Stimulated activated CD4-positive, alpha-beta T cell treated with anti-CD3 and anti-CD28 coated beads, Interleukin-15, amount 100 ng/mL, for 1 hour (primary cell): ENCODE measurements at places on chromosomes 13 and 19.

DNA sequence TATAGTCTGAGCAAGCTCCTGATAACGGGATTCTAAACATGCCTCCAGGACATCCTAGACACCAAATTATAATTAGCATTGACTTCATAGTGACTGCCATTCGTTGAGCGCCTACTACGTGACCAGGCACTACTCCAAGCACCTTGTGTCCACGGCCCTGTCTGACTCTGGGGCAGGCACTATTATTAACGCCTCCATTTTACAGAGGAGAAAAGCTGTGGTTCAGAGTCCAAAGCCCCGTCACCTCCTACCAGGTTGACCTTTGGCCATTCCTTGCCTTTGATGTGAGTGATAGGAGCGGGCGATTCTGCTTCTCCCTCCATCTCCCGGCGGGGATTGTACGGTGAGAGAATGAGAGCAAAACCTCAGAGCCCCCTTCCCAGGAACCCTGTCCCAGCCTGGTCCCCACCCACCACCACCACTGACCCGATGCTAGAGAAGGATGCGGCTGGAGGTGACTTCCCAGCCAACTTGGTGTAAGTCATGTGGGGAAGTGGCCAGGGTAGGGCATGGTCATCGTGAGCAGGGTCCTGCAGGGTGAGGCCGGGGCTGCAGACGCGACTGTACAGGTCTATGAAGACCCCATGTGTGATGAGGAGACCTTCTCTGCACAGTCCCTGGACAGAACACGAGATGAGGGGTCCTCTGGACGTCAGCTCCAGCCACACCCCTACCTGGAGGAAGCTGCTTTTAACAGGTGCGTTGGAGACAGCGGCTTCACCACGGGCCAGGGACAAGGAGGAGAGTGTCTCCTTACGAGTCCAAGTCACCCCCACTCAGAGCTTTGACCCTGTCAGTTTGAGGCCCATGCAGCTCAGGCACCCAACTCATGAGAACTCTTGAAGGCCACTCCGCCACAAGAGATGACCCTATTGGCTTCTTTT lies at the start of gene IGSF23:
IGSF23 (plus strand) TSS at position 269 of the 884 bp plus-strand sequence; CDS start at position 352, 83 bp downstream.
- no peak for DNase-seq

DNA sequence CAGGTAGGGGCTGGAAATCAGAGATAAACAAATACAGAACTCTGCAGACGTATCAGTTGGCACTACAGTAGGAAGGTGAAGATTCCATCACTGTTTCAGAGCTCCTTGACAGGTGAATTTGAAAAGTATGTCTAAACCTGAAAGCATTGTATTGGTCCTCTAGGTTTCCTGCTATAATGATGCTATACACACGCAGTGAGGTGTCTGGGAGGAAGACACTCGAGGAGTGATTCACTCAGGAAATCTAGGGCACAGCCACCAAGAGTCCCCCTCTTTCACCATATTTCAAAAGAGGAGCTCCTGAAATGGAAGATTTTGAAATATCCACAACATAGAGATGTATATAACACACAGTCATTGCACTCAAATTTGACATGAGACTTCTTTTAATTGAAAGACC lies 331.0 kb upstream of the DACH1 start:
- DNase-seq = no peak

DNA sequence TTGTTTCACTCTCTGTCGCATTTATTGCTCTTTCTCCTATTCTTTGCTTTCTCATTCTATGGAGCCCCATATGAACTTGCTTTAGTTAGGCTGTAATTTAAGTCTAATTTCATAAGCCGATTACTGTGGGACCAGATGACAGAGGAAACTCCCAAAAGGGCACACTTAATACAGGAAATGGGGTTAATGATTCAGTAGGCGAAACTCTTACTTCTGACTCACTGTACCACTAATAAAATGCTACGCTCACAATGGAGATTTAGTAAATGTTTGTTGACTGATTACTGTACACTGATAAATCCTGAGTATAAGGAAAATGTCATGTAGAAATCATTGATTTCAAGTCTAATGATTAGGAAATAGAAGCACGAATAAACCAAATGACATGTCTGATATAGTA lies 276.4 kb downstream of the KLF5 start:
- no peak for DNase-seq

DNA sequence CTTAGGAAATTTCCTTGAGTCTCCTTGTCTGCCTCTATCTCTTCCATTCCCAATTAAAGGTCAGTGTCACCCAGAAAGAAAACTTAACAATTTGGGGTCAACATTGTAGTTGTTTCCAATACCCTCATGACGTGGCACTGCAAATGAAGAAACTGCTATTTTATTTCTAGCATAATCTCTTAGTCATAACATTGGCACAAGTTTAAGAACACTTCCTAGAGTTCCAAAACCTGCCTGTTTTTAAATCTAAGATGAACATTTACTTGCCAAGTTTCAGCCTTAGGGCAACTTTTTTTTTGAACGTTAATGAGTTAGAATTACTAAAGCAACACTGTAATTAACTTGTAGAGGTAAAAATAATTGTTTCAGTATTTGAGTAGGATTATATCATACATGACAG lies 108.0 kb downstream of the LMO7 start:
- DNase-seq = no peak

DNA sequence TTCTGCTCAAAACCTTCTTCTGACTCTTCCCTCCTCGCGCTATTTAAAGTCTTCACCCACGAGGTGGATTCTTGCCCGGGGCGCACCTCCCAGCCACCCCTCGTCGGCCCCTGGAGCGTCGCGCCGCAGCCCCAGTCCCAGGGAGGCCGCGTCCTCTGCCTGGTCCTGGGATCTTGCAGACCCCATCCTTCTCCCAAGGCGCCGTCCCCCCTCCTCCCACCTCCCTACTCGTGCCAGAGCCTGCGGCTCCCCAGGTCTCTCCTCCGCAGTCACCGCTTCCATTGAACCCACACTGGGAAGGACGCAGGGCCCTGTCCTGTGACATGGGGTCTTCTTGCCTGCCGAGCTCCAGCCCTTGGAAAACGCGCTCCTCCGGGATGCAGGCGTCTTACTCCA lies 486 bp downstream of the ZNF808 start:
- DNase-seq = no peak

GRCh38 chr13:31175847-31176532 lies 14.3 kb upstream of the HSPH1 start:
- DNase-seq = no peak

DNA sequence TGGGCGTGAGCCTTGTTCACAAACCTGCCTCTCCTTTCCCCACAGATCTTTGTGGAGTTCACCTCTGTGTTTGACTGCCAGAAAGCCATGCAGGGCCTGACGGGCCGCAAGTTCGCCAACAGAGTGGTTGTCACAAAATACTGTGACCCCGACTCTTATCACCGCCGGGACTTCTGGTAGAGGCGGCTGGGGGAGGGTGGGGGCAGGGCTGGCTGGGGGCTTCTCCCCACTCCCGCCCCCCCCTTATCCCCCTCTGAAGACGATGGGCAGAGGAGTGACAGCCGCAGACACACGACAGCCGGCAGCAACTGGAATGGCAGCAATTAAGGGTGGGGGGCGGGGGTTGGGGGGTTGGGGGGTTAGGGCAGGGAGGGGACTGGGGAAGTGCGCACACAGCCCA lies 1.1 kb upstream of the EPN1 start:
- no peak for DNase-seq

DNA sequence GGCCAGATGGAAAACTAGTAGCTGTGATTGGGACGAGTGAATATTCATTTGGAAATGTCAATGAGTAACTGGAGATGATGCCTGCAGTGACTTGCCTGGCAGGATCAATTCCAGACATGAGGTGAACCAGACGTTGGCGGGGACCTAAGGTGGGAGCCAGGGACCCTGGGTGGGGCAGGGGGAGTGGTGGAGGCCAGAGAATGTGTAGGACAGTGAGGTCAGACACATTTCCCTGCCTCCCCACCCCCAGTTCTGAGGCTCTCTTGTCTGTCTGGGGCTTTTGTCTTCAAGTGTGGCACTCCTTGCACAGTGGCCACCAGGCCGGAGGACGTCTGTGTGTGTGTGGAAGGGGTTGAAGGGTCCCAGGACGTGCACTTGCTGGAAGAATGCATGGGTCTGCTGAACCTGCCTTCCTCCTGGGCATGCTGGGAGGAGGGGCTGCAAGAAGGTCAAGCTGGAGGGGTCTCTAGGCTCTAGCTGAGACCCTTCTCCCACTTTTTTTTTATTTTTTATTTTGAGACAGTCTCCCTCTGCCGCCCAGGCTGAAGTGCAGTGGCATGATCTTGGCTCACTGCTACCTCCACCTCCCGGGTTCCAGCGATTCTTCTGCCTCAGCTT lies 51.6 kb downstream of the CHST8 start:
- no peak for DNase-seq

- DNase-seq = no peak
Measured at GRCh38 chr13:42812316-42812715, 30.9 kb downstream of the FAM216B start.

GRCh38 chr19:44050740-44051649 lies 841 bp upstream of the ZNF223 start:
- DNase-seq = peak; percentile 10

GRCh38 chr19:8115805-8116396 lies 33.5 kb downstream of the FBN3 start:
- DNase-seq = no peak

DNA sequence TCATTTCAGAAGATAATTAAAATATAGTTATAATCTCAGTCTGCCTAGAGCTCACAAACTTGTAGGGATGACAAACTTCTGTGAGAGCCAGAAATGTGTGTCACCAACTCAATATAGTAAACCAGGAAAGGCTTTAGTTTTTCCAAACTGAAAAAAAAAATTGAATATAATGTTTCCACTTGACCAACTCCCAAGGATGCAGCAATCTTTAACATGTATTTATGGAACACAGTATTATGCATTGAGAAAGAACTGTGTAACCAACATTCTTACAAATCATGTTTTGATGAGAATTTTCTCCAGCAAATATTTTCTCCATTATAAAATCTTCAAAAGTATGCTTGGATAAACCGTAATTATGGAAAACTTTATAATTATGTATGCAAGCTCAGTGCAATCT lies 50.1 kb upstream of the KLF12 start:
- DNase-seq = no peak

DNA sequence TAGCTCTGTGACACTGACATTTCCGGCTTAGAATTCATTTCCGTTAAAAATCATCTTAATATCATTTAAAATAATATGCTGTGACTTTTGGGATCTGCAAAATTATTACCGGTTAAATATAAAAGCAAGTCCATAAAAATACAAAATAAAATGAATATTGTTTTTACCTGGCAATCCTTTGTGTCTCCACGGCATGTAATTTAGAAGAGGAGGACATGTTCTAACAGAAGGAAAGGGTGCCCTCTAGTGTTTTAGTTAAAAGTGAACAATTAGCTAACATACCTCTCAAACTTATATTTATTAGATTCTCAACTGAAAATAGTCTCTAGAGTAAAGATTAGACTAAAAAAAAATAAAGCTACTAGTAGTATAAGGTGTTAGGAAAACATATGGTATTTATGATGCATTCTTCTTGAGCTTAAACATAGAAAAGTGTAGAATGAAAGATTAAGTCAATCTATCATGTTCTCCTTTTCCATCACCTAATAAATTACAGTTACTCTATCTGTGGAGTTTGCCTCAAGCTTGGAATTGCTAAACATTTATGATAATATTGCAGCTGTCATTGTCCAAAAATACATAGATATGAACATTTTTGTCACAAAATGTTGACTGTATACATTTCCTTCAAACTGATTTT lies 676.7 kb upstream of the SPRY2 start:
- DNase-seq = no peak

DNA sequence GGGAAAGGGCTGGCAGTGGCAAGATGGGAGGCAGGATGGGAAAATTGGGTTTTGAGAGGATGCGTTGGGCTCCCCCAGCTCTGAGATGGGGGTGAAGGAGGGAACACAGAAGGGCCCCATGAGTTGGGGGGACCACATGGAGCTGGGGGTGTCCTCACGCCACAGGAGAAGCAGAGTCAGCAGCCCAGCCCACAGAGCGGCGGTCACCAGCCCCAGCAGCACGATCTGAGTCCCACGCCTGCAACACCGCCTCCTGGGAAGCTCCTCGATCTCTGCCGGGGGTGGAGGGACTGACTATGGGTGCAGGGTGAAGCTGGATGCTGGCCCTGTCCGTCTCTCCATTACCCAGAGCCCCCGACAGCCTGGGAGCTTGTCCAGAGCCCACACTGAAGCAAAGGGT lies 3.3 kb downstream of the FCER2 start:
- DNase-seq = no peak

DNA sequence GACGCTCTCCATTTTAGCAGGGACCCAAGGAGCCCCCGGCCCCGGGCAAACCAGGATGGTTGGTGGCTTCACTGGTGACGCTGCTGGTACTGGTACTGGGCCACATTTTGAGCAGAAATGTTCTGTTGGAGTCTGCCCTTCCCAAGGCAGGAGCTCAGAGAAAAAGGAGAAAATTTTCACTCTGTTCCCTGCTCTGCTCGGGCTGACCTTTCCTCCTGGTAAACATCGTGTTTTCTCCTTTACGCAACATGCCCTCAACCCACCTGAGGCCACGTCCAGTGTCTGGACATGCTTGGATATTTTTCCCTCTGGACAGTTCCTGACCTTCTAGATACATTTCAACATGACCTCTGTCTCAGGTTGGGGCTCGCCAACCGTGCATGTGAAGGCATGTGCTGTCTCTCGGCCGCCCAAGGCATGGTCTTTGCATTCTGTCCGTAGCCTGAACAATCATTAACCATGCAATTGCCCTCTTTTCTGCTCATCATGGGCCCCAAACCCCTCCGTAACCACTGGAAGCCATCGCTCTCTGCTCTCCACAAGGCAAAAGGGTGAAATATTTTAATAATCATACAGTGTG lies 115.2 kb upstream of the PEG3 start:
- DNase-seq = no peak

DNA sequence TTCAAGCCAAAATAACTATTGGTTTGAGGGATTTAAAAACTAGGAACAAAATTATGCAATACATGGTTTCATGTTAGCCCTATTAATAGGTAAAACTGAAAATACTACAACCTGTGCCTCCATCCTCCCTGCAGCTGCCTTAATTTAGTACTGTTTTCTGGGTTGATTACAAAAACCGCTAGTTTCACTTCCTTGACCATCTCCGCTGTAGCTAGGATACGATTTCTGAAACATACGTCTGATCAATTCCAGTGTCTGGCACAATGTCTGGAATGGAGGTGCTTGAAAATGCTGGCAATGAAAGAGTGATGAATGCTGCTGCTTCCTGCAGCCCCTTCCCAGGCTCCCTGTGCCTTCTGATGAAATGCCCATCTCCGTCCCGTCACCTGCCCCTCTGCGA lies 273.5 kb downstream of the SHISA2 start:
- DNase-seq = no peak

DNA sequence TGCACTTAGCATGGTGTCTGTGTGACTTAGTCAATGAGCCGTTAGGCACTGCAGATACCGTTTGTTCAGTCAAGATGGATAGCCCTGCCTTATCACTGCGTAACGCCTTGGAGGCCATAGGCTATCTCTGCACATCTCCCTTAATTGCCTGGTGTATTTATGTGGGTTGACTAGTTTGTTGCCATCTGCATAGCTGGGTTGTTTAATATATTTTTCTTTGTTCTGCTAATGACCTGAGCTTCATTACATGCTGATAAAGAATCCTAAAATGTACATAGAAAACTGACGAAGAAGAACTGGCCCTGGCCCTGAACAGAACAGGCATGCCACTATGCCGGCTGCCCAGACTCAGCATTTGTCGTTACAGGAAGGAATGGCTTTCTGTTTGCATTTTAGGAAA lies 297.8 kb downstream of the SHISA2 start:
- DNase-seq = no peak
